Activated CD4-positive, alpha-beta T cell treated with anti-CD3 and anti-CD28 coated beads, Interleukin-2, amount 50 U/mL, for 16 hours (primary cell): ENCODE measurements at places on chromosomes 5 and 9.

- no peak for DNase-seq
These were observed 40.9 kb downstream of the STX17 start for GRCh38 chr9:99947395-99947794.

- DNase-seq: no peak
These were observed 501.9 kb downstream of the KDM4C start for GRCh38 chr9:7259544-7260241.

- no peak for DNase-seq
These were observed 60.1 kb downstream of the PTPDC1 start for GRCh38 chr9:94144394-94144793.

- no peak for DNase-seq
These were observed 614.7 kb downstream of the PRELID2 start for GRCh38 chr5:145220481-145220880.

DNA sequence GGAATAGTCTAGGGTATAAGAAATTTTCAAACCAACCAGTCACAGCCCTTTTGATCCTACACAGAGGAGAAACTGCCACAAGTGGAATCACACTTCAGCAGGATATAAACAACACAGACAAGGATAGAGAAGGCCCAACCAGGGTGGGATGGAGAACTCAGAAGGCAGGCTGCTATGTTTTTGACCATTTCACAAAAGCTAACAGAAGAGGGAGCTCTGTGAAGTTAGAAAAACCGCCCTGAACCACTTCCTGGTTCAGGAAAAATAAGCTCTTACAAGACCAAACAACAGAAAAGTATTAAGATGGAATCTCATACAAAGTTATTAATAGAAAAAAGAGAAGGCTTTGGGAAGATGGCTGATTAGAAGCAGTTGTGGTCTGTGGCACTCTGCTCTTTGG is 960 bp upstream of the IFNB1 start:
- no peak for DNase-seq

DNA sequence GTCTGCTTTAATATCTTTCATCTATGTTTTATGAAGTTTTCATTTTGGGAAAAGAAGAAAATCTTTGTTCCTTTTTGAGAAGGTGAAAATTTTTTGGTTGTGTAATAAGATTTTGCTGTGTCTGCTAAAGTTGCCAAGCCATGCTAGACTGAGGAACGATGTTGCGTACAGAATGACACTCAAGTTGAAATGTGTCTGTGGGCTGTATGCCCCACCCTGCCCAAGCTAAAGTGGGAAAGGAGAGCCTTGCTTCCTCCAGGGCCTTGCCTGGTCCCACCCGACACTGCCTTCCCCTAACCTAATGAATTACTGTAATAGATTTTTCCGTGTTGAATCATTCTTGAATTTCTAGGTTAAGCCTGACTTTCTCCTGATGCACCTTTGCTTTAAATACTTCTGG is 2.5 kb downstream of the PCAT7 start:
- DNase-seq: no peak

DNA sequence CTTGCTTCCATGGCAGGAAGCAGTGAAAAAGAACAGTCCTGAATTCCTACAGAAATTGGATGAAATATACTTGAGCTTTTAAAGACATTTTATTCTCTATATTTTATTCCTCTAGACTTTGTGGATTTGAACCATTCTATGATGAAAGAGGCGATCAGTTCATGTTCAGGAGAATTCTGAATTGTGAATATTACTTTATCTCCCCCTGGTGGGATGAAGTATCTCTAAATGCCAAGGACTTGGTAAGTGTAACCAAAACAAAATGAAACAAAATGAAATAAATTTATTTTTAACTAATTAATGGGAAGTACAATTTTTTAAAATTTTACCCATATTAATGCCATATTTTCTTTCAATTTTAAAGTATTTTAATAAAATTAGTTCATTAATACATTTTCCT is 34.1 kb downstream of the STARD4 start:
- DNase-seq: no peak

DNA sequence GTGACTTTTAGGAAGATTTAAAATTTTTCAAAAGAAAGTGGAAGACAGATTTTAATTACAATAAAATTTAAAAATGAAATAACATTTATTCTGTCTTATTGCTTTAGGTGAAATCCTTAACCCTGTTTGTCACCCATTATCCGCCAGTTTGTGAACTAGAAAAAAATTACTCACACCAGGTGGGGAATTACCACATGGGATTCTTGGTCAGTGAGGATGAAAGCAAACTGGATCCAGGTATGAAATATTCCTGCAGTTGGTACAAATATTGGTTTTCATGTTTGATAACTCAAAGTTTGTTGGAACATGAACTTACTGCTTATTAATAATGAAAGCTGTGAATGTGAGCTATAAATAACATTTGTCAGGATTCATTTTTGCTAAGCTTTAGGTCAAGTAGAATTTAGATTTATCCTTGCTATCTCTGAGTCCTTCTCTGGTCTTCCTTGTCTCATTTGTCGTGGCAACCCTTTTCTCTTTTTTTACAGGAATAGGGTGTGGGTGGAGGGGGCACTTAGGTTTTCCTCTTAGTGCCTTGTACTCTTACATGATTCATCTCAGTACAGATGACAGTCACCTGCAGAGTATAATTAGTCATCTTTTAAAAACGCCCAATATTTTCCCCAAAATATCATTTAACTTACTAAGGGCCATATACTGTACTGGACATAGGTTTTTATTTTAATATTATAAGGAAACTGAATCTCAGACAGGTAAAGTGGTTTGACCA is 95.3 kb upstream of the RASGRF2 start:
- peak; percentile 75 for DNase-seq

DNA sequence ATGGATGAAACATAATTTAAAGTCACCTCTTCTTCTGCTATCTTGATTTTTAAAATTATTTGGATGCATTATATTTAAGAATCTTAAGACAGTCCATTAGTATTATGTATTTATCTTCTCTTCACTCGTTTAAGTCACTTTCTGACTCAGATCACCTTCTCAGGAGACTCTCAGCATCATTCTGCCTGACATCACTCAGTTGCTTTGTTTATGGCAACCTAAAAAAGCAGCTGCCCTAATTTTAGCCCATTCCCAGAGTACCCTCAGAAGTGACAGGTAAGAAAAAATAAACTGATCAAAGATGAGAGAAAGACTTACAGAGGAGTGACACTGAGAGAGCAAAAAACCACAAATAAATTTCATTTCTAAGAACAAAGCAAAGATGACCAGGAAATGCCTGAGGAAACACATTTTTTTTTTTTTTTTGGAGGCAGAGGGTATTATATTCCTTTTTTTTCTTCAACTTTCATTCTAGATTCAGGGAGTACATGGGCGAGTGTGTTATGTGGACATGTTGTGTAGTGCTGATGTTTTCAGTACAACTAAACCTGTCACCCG is 140.5 kb downstream of the MUSK start:
- DNase-seq: peak; percentile 1

- no peak for DNase-seq
These were observed 62.0 kb upstream of the IER5L start for GRCh38 chr9:129239946-129240490.

- DNase-seq: no peak
These were observed 494.3 kb downstream of the NTRK2 start for GRCh38 chr9:85163825-85164224.

- no peak for DNase-seq
These were observed 15.2 kb downstream of the HK3 start for GRCh38 chr5:176883700-176884570.

DNA sequence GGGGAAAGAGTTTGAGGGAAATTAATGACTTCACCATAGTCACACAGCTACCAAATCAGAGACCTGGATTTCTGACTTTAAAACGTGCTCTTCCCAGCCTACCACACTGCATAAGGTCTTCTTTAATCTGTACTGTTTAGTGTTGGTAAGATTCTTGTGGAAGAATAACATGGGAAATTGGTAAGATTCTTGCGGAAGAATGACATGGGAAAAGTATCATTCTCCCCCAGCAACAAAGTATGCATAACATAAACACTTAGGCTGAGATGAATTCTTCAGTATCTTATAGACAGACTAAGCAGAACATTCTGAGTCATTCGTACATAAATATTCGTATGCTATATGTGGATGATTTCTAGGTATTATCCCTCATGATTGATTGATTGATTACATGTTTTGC is 170.4 kb downstream of the FOCAD start:
- DNase-seq: no peak

DNA sequence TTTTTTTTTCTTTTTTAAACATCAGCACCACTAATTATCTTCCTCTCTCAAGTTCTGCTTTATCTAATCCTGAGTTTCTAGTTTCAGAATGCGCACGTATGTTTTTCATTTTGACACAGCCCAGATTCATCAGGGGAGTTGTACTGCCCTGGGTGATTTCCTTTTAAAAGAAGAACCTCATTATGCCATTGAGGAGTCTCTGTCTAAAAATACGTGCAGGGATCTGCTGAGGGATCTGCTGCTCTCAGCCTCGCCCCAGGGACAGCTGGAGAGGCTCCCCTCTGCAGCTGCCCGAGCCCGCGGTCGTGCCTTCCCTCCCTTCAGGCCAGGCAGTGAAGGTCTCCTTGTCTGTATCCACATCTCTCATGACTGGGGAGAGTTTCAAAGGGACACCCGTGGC is 273.1 kb downstream of the ARHGEF28 start:
- DNase-seq: peak; percentile 75

- DNase-seq: no peak
These were observed 183.0 kb downstream of the CDK5RAP2 start for GRCh38 chr9:120396931-120397330.
